ENCODE measurements at places on chromosomes 7 and 10. TPM values are rescaled to one million over a fixed set of nuclear protein-coding genes. Genes with fewer than 3 reads are reported as not detected.

DNA sequence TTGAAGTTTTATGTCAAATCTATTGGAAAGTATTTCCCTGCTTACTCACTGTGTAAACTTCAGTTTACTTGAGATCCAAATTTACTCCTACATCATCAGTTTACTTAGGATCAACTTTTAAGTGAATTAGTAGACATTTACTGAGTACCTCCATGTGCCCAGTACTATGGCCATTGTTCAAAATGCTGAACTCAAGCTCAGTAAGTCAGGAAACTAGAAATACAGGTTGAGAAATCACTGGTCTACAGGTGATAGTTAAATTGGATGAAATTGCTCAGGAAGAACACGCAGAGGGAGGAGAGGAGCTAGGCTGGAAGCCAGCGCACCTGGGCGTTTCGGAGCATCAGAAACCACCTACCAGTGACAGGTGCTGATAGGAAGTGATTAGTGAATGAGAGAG lies 25.5 kb upstream of the EBLN1 start:
- no peak for DNase-seq

DNA sequence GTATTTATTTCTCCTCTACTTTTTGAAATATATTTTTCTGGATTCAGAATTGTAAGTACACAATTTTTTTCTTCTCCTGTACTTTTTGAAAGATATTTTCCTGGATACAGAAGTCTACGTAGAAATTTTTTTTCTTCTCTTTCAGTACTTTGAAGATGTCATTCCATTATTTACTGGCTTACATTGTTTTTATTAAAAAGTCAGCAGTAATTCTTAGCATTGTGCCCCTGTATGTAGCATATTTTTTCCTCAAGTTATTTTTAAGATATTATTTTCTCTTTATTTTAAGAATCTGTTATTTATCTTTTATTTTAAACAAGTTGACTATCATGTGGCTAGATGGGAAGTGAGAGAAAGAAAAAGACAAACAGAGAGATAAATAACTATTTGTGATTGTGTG lies 119.0 kb upstream of the NPSR1 start:
- no peak for DNase-seq

The SYT15 gene
- total RNA-seq: 24.8 TPM

DNA sequence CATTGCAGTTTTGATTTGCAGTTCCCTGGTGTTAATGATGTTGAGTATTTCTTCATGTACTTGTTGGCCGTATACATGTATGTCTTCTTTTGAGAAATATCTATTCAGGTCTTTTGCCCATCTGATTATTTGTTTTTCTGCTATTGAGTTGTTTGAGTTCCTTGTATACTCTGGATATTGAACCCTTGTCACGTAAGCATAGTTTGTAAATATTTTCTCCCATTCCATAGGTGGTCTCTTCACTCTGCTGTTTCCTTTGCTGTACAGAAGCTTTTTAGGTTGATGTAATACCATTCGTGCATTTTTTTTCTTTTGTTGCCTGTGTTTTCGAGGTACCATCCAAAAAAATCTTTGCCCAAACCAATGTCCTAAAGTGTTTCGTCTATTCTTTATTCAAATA lies 43.6 kb upstream of the LRRC17 start:
- no peak for DNase-seq

The ITPRID1 gene
- 0.51 TPM for total RNA-seq

Measured in lung (tissue), 17 donors.